ENCODE measurements at places on chromosomes 6 and 20.

DNA sequence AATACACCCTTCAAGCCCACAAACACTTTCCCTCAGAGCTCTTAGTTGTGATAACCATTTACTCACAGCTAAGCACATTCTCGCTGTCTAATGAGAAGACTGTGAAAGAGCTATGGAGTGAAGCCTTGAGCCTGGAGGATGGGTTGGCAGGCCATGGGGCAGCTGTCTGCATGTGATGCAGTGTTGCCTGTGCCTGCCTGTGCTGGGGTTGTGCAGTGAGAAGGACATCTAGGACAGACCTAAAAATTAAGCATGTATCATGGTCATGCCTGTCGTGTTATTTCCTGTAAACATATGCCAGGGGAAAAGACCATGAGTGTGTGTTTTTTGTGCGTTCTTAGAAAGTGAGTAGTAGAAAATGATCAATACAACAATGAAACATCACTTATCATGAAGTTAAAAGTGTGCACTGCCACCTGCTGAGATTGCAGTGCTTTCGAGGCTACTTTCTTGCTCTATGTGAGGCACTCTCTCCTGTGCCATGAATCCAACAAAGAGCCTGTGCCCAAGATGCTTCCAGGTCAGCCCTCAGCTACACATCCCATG is 8.1 kb upstream of the ZC3H12D start:
- no peak for DNase-seq

DNA sequence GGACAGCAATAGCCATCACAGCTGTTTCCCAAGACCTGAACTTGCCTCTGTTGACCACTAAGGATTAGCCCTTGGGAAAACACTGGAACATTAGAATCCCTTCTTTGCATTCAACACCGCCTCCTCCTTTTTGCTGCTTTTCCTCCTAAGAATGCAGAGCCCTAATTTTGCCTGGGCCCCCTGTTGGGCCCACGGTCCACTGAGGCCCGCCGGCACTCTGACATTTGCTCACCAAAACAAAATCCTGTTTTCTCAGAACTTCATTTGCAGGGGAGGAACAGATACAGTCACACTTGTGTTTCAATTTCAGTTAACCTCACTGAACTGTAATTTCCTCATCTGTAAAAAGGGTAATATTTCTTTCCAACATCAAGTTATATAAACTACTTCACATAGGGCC is 116.0 kb upstream of the JARID2 start:
- DNase-seq, result no peak

GRCh38 chr6:31676322-31676903 is 4.5 kb downstream of the LY6G5C start:
- DNase-seq, result no peak

GRCh38 chr6:27260836-27261375 is 13.4 kb downstream of the PRSS16 start:
- DNase-seq, result no peak

- no peak for DNase-seq
Observed at GRCh38 chr6:24908650-24909035, 27.1 kb downstream of the RIPOR2 start.

DNA sequence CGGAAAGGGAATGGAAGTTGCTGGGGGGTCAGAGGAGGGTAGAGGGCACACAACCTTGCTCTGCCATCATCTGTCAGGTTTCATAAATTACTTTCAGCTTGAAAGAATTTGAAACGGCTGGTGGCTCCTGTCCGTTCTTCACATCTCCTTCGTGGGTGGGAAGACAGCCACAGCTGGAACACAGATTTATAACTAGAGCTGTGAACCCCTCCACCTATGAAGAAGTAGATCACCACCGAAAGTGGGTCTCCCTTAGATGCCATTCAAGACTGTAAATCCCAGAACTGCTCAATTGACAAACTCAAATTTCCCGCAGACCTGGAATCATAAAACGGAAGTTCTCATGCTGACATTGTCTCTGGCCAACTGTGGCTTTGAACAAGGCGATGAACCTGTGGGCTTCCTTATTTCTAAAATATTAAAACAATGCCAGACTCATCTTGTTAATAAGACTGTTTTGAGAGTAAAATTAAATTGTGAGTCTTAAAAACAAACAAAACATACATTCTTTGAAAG is 65.3 kb downstream of the BTBD3 start:
- no peak for DNase-seq

DNA sequence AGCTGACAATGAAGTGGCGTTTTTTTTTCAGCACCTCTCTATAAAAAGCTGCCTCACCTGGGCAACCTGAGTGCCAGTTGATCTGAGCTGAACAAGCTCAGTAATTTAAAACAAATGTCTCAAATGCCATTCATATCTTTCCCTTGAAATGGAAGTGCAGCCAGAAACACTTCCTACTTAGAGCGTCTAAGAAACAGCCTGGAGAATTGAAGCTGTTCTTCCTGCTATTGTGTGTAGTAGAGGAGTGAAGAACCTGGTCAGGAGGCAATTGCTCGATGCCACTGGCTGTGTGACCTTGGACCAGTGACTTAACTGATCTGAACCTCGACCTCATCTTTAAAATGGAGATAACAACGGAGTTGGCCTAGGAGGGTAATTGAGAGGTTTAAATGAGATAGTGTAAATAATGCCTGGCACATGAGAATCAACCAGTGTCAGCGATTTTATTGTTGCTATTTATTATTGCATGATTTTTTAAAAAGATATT is 95.4 kb upstream of the FOXQ1 start:
- no peak for DNase-seq

GRCh38 chr6:4545893-4546292 is 230.3 kb upstream of the CDYL start:
- DNase-seq, result no peak

DNA sequence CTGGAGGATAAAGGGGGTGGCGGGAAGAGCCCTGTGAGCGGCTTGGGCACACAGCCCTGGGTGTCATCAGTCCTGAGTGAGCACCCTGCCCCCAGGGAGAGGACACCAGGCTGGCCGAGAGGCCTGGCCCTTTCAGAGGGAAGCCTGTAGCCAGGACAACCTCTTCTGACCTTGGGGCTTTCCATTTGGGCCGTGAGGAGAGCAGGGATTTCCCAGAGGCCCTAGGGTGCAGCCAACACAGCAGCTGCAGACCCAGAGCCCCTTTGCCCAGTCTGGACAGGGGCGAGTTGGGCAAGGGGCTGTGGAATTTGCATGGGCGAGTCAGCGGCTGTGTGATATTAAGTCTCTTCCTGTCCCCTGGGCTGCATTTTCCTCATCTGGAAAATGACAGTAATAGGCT is 6.3 kb downstream of the MAP1LC3A start:
- no peak for DNase-seq

GRCh38 chr6:47262231-47262630 is 47.5 kb downstream of the TNFRSF21 start:
- DNase-seq, result no peak

- no peak for DNase-seq
Observed at GRCh38 chr6:6569096-6569810, 19.3 kb upstream of the LY86 start.

- peak; percentile 66 for DNase-seq
Observed at GRCh38 chr6:169073311-169073710, 180.3 kb downstream of the THBS2 start.

DNA sequence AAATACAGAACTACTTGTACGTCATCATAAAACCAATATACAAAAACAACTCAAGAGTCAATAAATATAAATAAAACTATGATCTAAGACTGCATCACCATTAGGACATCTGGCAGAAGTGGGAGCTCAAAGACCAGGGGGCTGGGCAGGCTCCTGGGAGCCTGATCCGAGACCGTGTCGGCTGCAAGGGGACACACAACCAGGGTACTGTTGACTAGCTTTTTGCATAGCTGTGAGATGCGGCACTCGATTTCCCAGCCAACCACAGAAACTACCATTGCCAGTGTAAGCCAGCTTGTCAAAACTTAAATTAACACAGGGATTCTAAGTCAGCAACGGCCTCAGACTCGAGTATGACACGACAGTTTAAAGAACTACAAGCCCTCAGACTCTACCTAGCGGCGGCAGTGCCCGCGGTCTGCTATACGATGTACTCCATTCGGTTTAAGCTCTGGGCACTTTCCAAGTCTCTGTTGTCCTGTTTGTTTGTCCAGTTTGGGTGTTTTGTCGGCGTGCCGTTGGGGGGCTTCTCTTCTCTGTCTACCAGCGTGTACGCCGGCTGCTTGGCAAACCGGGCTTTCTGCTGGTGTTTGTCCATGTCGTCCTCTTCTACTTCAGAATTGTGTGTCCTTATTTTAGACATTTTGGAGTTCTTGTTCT is 34.6 kb downstream of the JAG1 start:
- DNase-seq, result no peak

DNA sequence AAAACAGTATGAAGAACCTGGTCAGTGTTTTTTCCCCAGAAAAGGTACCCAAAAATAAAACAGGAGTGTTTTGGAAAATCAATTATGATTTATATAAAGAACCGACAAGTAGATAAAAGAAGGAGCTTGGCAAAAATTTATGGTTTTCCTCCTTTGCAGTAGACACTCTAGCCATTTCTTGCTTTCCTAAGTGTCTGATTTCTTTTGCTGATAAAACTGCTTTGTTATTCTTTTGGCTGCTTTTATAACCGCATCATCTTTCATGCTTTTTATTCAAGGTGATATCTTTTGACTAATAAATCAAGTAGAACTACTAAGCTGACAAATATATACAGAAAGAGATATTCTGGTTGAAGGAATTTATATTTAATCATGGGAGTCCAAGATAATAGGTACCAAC is 16.6 kb downstream of the ATG5 start:
- DNase-seq, result peak; percentile 42
